ENCODE measurements at places on chromosomes 6 and 20.
A peak's percentile ranks its signal among the peaks of the same experiment; 100 is the strongest.

DNA sequence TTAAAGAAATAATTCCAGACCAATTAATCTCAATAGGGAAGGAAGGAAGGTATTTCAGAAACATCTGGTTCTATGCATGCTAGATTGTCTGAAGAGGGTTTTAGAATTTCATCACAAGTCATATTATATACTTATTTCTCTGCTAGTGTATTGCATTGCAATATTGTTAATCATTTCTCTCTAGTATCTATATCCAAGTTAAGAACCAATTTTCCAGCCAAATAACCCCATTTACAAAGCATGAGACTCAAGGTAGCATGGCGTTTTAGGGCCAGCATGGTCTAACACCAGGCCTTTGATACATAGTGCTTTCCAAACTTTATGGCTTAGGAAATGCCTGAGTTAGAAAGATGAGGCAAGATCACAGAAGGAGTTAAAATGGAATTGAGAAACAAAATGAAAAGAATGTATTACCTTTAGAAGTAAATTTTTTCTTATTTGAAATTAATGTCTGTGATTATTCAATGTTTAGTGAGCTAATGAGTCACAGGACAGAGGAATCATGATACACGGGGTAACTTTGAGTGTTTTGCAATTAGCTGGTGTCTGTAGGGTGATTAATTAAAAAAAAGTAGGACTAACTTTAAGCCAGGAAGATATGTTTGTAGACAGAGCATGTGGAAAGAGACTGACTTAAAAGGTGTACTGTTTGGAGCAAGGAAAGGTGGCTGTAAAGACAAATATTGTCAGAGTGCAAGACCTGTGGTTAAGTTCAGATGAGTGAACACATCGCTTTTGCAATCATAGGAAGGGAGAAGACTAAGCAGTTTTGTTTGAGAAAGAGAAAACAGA lies 1006.2 kb upstream of the CITED2 start:
- DNase-seq = no peak

DNA sequence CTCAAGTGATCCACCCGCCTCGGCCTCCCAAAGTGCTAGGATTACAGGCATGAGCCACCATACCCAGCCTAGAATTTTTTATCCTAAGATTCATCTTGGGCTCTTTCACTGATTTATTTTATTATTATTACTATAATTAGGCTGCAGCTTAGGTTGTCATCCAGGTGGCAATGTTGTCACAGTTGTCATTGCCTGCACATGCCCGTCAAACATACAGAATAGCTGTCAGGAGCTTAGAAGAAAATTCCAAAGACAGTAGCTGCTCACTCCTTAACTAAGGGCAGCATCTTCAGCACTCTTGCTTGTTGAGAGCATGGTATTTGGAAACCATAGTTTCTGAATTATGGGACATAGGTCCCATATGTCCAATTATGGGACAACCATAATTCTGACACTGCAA lies 334.9 kb upstream of the AGPAT4 start:
- DNase-seq = no peak

DNA sequence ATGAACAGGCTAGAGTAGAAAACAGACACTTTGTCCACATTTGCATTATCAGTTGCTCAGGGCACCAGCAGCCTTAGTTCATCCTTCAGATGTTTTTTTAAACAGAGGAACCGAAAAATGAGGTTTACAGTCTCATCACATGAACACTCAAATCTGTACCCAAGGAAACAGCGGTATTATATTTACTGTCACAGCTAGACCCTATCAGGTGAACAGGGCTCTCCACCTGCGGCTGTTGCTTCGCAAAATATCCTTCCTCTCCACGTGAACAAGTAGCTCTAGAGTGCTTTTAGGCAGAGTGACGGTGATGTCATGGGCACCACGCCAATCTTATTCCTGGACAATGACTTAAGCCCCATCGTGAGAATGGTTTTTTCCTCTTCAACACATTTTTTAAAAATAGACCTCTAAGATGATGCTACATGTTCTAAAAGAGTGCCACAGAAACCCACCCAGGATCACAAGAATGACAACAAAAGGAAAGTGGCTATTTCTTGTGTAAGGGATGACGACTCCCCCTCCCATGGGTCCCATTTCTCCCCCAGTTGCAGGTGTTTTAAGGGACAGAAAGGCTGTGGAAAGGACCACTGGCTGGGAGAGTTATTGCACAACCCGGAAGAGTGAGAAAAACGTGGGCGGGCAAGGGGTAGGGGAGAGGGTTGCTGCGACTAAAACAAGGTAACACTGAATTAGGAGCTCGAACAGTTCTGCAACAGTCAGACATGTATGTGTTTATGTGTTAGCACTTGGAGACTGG lies 77.7 kb downstream of the EFHC1 start:
- DNase-seq = no peak

- no peak for DNase-seq
Measured at GRCh38 chr20:47638851-47639250, 137.2 kb downstream of the NCOA3 start.

DNA sequence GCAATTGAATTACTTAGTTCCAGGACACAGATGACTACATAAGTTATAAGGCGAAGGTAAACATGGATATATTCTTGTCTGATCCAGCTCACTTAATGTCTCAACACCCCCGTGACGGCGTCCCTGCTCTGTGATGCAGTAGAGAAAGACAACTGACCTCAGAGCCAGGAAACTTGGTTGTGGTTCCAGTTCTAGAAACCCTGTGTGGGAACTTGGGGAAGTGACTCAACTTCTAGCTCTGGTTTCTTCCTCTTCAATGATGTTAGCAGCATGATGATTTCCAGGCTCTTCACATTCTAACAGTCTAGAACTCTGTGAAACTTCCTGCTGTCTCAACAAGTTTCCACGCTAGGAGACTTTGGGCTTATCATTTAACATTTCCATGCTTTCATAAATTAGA lies 18.4 kb downstream of the LAMA4 start:
- DNase-seq = peak; percentile 71

GRCh38 chr20:25394996-25395395 lies 4.4 kb upstream of the ABHD12 start:
- no peak for DNase-seq

- no peak for DNase-seq
Measured at GRCh38 chr6:124119596-124119995, 315.9 kb downstream of the NKAIN2 start.

GRCh38 chr20:61929971-61930666 lies 135.6 kb downstream of the TAF4 start:
- DNase-seq = no peak

DNA sequence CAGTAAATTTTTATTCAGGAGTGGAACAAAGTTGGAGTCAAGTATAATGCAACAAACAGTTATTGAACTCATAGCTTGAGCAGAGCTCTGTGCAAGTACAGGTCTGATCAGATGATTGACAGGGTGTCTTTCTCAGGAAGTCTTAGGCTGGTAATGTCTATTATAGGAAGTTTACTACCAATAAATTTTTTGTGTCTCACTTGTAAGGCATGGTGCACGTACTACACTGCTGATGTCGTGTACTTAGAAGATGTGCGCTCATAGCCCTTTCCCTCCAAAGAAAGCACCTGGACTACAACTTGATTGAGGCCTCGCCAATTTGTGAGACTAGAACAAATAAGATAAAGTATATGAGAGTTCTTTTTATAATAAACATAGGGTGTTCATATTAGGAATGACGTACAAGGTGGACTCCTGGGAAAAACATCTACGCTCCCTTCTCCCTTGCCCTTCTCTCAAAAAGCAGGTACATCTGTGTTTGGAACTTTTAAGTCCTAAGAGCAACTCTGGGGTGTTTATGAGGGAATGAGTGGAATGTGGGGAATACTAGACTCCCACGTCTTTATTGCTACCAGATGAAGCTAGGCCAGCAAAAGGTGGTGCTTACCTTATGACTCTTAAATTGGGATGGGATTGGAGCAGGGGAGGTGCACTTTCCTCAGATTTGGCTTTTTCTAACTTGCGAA lies 1.5 kb downstream of the NDUFAF5 start:
- no peak for DNase-seq

DNA sequence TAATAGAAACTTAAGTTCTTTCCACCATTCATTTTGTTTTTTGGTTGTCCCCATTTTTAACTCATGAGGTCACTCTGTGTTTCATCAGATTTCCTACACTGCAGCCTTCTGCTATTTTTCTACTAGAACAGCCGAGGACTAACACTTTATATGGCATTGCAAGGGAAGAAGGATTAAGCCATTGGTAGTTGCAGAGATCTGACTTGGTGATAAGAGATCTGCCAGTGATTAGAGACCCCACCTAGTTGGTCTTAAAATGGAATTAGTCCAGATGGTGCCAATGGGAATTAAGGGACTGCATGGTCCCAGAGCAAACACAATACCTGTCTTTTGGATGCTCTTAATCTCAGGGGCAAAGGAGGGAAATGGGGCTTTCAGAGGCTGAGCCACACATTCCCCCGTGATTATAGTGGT lies 125.5 kb upstream of the TMEM170B start:
- DNase-seq = no peak

DNA sequence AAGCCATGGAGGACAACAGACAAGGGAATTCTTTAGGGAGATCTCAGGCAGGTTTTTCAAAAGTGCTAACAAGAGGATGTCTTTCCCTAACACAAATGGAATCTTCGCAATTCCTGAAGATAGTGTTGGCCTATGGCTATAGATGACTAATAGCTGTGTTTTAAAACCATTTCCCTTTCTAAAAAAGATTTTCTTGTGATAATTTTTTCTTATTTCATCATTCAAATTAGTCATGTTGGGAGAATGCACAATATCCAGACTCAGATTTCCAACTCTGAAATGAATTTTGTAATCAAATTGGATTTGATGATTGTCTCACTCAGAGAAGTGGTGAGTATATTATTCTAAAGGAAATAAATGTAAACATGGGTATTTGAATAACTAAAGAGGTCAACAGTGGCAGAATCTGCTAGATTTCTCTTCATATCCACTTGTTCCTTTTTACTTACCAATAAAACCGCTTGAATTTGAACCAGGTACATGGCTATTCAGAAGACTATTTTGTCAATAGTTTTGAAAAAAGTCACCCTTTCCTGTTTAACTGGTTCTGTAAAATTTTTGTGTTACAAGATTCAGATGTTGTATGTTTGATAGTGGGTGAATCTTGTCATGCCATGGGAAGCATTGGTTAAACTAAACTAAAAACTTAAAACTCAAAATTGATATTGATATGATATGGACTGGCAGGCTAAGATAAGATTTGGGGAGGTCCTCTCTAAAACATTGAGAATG lies 1223.7 kb upstream of the EYS start:
- DNase-seq = no peak

DNA sequence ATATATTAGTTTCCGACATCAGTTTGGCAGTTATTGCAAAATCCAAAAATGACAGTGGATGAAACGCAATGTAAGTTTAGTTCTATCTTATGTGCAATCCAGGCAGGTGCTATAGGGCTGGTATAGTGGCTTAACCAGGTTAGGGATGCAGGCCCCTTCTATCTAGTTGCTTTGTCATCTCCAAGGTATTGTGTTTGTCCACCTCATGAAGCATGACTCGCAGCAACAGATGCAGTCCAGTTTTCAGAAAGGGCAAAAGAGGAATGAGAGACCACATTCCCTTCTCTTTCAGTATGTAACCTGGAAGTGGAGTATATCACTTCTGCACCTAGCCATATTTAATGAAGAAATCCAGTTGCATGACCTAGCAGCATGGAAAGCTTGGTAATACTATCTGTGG lies 59.7 kb downstream of the PKIB start:
- DNase-seq = no peak

DNA sequence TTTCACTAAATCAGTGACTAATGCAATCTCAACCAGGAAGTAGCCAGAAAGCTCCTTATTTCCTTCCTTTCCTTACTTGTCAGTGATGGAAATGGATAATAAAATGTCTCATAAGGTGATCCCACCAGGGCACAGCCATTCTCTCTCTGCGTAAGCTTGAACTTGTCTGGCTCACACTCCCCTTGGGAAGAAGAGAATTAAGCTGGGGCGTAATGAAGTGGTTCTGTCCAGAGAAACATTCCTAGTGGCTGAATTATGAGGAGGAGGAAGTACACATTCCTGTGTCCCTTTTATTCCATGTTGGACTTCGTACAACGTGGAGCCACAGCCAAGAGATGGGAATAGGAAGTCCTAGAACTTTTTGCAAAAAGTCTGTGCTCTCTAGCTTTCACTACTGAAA lies 93.7 kb downstream of the MTHFD1L start:
- DNase-seq = no peak

DNA sequence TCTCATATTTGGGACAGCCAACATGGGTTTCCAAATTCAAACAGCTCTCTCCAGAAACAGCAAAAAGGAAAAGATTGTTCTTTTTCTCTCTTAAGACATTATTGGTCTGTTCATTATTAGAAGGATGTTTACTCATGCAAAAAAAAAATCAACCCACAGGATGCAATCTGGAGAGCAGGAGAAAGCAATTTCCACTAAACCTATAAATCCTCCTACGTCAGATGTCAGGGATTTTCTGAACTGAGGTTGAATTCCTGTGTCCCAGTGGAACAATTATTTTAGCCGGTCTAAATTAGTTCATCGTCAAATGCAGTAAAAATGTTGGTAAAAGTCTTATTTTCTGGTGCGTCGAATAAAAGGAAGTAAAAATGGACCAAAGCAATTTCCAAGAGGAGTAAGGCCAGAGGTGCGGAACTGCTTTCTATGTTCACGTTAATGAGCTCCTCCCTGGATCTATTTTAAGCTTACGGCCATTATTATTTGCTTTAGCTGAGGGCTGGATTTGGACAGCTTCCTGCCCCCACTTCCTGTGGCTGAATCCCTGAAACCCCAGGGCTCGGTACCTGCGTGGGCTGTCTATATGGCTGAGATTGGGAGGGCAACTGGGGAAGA lies at the start of gene GABRR1:
GABRR1 (minus strand) TSS at position 60 of the 612 bp plus-strand sequence; CDS start at position 24, 36 bp downstream.
- DNase-seq = no peak

GRCh38 chr20:57392512-57393271 lies 1.5 kb downstream of the RBM38 start:
- DNase-seq = peak; percentile 86

GRCh38 chr6:43765776-43766499 lies 4.1 kb upstream of the VEGFA start:
- DNase-seq = no peak

DNA sequence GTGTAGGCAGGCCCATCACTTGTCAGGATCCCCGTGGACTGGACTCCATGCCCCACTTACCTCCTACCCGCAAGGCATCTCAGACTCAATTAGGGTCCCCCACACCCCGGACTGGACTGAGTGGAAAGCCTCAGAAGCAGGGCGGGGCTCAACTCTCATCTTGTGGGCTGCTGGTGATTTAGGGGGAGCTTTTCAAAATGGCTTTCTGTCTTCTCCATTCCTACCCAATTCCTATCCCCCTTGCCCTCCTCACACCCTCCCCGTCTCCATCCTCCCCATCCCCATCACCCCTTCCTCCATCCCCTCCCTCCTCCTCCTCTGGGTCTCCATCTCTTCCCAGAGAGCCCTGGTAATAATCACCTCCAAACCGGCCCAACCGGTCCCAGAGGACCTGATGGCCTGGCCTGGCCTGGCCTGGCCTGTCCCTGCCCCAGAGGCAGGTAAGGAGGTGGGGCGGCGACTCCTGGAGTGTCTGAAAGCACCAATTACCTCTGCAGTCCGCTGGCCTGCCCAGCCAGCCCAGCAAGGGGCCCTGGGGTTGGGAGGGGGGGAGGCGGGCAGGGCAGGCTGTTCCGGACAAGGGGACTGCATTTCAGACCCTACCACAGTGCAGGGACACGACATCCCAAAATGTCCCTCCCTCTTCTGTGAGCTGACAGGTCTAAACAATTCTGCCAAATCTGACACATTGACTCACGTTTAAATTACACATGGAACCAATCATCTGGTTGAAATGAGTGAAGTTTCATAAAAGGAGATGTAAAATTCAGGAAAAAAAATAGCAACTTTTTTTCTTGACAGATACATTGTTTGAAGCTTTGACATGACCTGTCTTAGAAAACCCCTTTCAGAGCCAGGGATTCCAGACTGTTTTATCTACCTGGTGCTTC lies 24.8 kb downstream of the MAFB start:
- DNase-seq = no peak

GRCh38 chr20:39574061-39574460 lies 611.9 kb downstream of the DHX35 start:
- no peak for DNase-seq

Measured in natural killer cell treated with Interleukin-12 subunit alpha and Interleukin-12 subunit beta and Interleukin-15 and Interleukin-18, amount 100 ng/mL, for 72 hours (primary cell).